ENCODE measurements at places on chromosomes 5 and 9. TPM values are rescaled to one million over a fixed set of nuclear protein-coding genes. Genes with fewer than 3 reads are reported as not detected.

CD72 gene
- polyA plus RNA-seq, result 3.4 TPM

DNA sequence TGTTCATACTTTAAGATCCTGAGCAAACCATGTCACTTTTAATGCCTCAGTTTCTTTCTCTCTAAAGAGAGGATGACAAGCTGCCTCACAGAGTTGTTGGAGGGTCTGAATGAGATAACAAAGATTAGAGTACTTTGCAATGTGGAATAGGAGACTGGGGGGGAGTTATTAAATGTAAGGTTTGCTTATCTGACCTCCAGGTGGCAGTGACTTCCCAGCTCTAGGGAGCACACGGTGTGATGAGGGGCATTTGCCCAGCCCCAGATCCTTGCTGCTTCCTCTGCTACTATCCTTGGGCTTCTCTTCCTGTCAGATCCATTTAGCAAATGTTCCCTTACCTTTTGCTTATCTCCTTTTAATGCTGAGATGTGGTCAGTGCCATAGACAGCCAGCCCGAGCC is 30.7 kb downstream of the ENHO start:
- DNase-seq, result no peak

GRCh38 chr9:90818279-90818678 is 16.7 kb downstream of the SYK start:
- DNase-seq, result no peak

DNA sequence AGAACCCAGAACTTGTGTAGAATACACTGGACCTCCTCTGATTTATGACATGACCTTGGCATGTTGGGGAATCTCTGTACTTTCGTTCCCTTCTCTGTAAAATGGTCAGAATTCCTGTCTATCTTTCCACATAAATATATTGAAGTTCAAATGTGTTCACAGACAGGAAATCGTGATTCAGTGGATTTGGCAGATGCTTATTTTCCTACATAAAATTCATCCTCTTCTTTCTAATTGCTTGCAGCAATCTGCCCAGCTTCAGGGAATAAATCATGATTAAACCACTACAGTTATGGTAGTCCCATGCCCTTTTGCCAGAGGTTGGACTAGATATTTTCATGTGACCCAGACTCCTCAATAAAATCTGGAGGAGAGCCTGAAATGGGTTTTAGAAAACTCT is 52.1 kb upstream of the ARL15 start:
- DNase-seq, result no peak

- no peak for DNase-seq
Measured at GRCh38 chr5:157085930-157086329, 22.9 kb downstream of the HAVCR2 start.

CLIC3 gene
- 1.2 TPM for polyA plus RNA-seq

DNA sequence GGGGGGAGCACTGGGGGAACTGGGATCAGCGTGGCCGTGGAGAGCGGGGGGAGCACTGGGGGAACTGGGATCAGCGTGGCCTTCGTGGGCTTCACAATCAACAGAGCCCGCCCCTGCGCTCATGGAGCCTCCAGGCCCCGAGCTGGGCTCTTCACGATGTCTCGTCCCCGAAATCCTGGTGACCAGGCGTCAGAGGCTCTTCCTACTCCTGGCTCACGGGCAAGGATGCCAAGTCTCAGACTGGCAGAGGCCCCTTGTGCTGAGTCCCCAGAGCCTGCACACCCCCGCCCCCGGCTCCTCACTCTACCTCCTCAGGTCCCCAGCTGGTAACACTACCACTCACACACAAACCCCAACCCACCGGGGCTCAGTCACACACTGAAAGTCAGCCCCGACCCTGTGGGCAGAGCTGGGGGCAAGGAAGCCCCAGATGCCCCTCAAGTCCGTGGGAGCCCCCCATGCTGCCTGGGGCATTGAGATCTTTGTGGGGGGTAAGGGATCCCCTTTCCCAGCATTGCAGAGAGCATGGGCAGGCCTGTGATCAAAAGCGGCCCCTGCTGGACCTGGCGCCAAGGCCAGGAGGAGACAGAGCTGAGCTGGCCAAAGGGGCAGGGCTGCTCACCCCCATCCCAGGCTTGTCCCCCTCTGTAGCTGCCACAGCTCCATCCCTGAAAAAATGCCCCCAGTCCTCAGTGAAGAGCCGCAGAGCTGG is 26.7 kb downstream of the LHX3 start:
- no peak for DNase-seq

DNA sequence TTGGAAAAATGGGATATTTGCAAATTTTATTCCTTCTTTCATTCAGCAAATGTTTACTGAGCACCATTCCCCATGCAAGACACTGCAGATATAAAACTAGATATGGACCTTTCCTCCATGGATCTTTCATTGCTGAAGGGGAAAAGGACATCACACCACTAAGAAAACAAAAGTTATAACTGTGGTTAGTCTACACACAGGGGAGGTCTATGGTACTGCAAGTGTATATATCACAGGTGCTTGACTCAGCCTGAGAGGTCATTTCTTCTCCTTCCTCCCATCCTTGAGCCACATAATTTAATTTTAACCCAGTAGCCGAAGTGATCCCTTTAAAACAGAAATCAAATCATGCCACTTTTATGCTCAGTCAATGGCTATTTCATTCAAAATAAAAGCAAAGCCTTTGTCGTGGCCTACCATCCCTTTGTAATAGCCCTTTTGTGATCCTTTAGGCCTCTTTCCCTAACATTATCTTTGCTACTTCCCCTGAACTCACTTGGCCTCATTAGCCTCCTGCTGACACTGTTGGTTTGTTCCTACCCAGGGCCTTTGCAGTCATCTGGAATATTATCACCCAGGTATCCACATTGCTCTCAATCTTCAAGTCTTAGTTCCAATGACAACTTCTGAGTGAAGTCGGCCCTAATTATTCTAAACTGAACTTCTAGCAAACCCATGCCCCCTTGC is 213.2 kb downstream of the GABRB2 start:
- no peak for DNase-seq

GRCh38 chr5:123855609-123856008 is 343.6 kb downstream of the CSNK1G3 start:
- no peak for DNase-seq

DNA sequence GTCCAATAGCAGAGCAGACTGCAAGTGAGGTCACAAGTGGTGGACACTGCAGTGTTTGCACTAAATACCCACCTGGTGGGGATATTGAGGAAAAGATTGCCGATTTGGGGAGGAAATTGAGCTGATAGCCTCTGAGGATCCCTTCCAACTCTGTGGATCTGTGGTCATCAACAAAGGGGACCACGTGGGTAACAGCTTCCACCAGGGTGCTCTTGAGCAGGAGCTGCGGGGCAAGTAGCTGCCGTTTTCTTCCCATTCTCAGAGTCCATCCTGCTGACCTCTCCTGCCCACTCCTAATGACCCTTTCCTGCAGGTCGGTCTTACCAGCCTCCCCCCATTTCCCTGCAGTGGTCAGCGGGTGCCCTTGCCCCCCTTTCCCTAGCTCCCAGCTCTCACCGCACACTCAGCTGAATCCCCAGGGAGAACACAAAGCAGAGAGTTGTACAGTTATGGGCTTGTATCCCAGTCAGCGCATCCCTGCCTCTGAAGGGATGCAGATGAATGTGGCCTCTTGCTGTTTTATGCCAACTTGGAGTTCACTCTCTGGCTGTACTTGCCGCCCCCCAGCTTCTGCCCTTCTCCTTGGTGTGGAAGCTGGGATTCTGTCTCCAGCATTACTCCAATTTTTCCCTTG is 18.0 kb downstream of the DAPK1 start:
- no peak for DNase-seq

GRCh38 chr9:1404940-1405339 is 354.8 kb downstream of the DMRT2 start:
- no peak for DNase-seq

OBP2B gene
- 0.22 TPM for polyA plus RNA-seq

GRCh38 chr5:136249678-136250266 is 56.8 kb upstream of the SMIM32 start:
- DNase-seq, result peak; percentile 21

TMEFF1 gene
- polyA plus RNA-seq, result 3.6 TPM

DNA sequence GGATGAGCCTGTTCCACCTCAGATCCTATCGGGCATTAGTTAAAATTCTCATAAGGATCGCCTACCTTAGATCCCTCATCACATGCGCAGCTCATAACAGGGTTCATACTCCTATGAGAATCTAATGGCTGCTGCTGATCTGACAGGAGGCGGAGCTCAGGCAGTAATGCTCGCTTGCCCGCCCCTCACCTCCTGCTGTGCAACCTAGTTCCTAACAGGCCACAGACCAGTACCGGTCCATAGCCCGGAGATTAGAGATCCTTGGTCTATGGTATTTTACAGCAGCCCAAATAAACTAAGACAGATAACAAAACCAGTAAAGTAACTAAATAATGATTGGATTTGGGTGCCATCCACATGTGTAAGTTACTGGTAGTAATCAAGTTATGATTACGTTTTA is 17.5 kb downstream of the GOLPH3 start:
- no peak for DNase-seq

OTULINL gene
- 12.6 TPM for polyA plus RNA-seq

GRCh38 chr5:124979251-124979650 is 232.8 kb upstream of the ZNF608 start:
- no peak for DNase-seq

GRCh38 chr5:179346401-179346800 is 1.1 kb upstream of the ADAMTS2 start:
- DNase-seq, result no peak

- no peak for DNase-seq
Measured at GRCh38 chr5:109668237-109668636, 21.5 kb upstream of the MAN2A1 start.

DNA sequence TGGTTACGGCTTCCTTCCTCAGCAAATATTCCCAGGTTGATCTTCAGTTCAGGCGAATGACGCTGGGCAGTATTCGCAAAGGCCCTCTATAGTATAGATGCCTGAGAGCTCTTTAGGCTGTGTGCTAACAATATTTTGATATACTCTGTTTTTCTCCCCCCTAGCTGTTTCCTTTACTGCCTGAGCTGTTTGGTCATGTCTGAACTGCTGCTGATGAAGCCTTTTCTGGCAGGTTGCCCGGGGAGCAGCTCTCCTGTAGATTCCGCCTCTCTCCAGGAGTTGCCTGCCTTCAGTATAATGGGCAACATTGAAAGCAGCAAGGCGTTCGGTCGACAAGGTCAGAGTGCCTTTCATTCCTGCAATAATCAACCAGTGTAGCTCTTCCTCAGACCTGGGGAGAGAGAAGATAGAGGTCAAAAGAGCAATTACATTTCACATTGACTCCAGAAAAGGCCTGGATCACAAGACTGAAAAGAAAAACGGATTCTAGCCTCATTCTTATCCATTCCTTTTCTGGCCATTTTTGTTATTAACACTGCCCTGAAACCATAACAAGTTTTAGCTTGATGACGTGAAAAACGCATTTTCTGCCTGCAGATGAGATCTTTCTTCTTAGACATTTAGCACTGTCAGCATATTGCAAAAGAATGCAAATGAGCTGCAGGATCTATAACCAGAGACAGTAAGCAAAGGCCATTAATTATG is 60.1 kb upstream of the ZNF608 start:
- DNase-seq, result peak; percentile 90

PAEP gene
- not detected for polyA plus RNA-seq

PCDHB12 gene
- 5.5 TPM for polyA plus RNA-seq

- DNase-seq, result no peak
Measured at GRCh38 chr9:133839822-133840329, 101.7 kb upstream of the SARDH start.

- no peak for DNase-seq
Measured at GRCh38 chr9:88835038-88835466, 156.2 kb upstream of the S1PR3 start.

GOLM1 gene
- polyA plus RNA-seq, result 166 TPM

DNA sequence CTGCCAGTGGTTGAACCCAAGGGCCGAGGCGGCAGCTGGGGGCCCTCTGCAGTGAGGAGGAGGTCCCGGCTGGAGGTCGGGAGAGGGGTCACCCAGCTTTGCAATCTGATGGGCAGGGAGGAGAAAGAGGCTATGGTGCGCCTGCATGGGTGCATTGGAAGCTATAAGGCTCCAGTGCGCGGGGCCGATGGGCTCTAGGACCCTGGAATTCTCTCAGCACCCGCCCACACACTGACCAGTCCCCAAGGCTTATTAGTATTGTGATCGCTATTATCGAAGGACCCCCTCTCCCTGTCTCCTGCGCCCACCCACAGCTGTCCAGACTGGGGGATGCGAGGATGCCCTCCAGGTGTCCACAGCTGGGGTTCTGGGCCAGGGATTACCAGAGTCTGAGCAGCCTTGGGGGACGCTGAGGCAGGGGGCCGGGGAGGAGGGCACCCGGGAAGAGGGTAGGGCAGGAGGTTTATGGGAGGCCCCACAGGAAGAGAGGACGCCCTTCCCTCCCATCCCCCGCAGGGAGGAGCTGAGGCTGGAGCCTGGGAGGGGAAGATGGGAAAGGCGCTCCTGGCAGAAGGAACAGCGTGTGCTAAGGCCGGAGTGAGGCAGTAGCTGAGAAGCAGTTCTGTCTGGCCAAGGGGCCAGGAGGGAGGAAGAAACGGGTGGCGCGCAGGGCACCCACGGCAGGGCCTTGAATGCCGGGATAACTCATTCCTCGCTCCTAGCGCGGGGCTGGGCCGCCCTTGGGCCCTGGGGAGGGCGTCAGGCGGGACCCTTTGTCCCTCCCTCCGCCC is 24.2 kb downstream of the C9orf50 start:
- no peak for DNase-seq

PCDHA9 gene
- 0.03 TPM for polyA plus RNA-seq

EDIL3 gene
- polyA plus RNA-seq, result 45.8 TPM

GRCh38 chr5:88269222-88269771 is 652 bp upstream of the TMEM161B start:
- peak; percentile 21 for DNase-seq

LCN1 gene
- polyA plus RNA-seq, result 0.22 TPM

TRIM32 gene
- 21.4 TPM for polyA plus RNA-seq

DNA sequence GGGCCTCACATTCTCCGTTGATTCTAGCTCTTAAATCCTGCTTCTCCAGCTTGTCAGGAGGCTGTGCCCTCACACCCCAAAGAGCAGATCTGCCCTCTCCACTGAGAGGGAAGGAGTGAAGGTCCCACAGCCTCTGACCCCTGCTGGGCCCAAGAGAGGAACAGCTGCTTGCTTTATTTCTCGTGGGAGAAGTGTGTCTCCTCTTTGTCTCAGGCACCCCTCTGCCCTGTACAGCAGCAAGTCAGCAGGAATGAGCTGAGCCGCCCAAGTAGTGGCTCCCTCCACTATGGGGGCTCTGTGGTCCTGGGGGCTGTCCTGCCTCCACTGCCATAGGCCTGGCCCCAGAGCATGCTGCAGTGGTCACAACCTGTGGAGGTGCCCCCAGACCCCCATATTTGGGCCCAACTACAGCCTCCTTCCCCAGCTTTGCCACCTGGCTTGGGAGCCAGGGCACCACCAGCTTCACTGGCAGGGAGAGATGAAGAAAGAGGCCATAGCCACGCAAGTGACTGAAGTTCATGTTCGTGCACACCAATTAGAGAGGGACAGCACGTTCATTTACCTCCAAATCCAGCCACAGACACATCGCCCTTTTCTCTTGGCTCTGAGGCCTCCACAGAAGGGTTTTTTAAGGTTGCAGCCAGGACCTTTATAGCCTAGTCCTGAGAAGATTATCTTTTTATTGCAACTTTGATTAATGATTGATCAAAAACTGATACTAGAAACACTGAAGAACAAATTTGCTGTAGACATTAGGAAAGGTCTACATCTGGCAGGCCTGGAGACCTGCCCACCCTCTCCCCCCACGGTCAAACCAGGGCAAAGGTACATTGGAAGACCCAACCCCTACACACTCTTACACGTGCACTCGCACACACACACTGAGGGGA is 27.5 kb downstream of the IRF1 start:
- DNase-seq, result no peak
